Activated naive CD4-positive, alpha-beta T cell (primary cell): ENCODE measurements at places on chromosomes 2 and 18.

DNA sequence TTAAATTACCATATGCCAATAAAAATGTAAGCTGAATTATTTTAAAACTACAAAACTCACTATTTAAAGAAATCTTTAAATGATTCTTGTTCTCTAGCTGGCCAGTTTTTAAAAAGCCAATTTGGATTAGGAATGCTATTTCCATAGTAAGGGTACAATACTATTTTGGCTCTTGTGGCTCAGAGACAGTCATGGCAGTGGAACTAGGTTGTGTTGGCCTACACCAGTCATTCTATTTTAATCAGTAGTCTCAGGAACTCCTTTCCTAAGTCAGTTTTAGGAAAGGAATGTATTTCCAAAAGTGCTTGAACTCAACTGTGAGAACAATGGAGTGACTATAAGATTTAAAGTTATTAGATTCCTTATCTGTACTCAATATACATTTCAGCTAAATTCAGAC lies 5.9 kb downstream of the BOLL start:
- no peak for DNase-seq

GRCh38 chr2:104781151-104781550 lies 72.8 kb upstream of the POU3F3 start:
- no peak for DNase-seq

- DNase-seq: no peak
These were observed 64.0 kb downstream of the ODC1 start for GRCh38 chr2:10383960-10384734.

- no peak for DNase-seq
These were observed 234.3 kb upstream of the ACVR2A start for GRCh38 chr2:147610496-147611040.

DNA sequence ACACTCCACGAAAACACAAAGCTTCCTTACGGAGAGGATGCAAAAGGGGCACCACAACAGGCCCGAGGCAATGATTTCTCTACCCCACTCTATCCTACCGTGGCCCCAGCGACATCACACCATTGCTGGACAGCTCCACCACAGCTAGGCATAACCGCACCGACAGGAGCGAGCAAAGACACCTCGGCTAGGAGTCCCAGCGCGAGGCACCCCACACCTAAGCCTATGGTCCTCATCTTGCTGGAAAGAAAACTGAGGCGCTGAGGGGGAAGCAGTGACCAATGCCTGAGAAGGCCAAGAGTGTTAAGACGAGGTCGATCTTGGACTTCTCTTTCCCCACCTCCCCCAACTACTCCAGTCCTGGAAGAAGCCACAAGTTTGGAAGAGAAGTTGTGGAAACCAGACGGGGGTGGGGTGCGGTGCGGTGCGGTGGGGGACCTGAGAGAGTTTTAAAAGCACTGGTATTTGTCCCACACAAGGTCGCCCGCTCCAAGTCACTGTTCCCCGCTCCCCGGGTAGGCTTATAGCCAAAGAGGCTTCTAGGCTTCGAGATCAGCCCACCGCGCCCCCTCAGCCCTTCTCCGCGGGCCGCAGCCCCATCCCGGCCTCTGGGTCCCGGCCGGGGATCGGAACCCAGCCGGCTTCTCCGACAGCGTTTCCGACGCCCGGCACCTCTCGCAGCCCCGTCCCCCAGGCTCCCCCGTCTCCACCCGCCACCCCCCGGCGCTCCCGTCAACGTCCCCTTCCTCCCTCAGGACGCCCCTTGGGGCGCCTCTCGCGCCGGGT lies 766 bp downstream of the PDE6D start:
- DNase-seq: no peak

GRCh38 chr18:56977771-56978170 lies 169.1 kb upstream of the BOD1L2 start:
- no peak for DNase-seq

DNA sequence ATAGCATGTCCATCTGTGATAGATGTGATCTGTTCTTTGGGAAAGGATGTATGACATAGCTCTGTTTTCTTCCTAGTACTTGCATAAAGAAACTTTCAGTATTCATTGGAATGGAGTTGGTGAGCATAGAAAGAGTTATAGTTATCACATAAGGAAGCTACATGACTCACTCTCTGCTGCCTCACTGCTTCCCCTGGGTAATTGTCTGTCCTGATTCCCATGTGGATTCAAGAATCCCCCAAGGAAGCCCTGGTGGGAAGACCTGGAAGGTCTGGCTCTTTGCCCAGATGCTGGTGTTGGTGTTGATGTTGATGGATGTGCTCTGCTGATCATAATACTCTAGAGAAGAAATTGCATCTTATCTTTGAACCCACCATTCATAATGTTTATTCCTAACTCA lies 60.6 kb downstream of the PTPN4 start:
- DNase-seq: no peak

- DNase-seq: no peak
These were observed 88.3 kb downstream of the SLC8A1 start for GRCh38 chr2:40363631-40364030.

GRCh38 chr2:75525434-75526310 lies 35.1 kb downstream of the EVA1A start:
- no peak for DNase-seq

DNA sequence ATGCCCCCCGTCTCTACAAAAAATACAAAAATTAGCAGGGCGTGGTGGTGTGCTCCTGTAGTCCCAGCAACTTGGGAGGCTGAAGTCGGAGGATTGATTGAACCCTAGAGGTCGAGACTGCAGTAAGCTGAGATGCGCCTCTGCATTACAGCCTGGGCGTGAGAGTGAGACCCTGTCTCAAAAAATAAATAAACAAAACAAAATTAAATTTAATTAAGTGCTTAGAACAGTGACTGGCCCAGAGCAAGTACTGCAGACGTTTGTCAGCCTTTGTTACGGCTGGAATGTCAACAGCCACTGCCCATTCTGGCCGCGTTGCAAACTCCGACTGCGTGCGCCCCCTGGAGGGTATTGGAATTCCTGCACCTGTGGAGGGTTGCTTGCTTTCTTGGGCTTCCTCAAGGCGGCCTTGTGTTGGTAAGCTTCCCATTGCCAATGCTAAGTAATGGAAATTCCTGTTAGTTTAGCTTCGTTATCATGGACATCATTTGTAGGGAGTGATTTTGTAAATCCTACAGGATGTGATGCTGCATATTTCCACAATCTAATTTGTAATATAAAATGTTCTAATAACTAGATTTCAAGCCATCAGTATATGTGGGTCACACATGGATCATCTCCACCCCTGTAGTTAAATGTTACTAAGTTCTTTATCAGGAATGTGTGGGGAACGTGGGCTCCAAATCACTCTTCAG lies 15.9 kb upstream of the ATP6V1B1 start:
- peak; percentile 62 for DNase-seq

DNA sequence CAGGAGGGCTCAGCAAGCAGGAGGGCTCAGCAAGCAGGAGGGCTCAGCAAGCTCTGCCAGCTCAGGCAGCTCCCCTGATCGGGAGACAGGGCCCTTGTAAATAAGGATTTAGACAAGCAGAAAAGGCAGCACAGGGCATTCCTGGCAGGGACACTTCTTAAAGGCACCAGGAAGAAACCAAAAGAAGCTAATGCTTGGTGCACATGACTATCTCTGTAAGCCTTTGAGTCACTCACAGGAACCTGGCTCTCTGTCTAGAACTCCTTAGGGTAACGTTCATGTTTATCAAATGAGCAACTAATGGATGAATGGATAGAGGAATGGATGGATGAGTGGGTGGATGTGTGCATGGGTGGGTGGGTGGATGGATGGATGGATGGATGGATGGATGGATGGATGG lies 28.4 kb downstream of the TMEM37 start:
- no peak for DNase-seq

- no peak for DNase-seq
These were observed 410.0 kb upstream of the KCNH7 start for GRCh38 chr2:163248376-163249253.

DNA sequence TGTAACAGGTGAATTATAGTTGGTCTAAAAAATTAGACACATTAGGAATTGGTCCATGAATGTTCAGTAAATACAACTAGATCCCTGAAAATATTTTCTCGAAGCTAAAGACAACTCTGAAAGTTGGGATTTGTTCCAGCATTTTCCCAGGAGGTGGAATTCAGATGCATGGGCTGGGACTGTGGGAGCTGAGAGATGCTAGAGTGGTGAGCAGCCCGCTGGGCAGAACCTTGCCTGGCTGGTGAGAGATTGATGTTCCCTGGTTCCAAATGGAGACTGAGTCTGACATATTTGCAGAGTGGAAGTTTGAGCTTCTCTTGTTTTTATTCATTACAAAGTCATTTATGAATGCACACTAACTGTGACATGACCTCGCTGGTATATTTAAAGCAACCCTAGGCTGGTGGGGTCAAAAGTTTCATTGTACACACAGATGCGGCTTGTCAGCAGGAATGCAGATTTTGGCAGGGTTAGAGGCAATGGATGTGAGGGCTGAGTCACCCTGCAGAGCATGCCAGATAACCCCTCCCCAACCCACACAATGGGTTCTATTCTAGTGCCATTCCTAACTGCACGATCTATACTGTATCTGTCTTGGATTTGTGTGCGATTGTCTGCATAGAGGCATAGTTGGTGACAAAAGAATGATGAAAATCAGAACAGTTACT lies 23.5 kb upstream of the TMEM178A start:
- DNase-seq: no peak

- no peak for DNase-seq
These were observed 50.0 kb downstream of the SLC9A2 start for GRCh38 chr2:102669401-102669800.

DNA sequence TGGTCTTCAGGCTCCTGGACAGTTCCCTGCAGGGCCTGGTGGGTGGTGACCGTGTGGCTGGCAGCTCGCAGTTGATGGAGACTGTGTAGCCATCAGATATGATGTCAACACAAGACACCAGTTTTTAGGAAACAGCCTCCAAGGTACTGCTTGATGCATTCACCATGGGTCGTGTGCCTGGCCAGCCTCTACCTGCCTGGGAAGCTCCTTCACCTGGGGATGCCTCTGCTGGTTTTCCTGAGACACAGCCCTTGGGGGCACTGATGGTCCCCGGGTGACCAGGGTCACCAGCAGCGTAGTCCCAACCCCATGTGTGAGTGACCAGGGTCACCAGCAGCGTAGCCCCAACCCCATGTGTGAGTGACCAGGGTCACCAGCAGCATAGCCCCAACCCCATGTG lies 33.6 kb upstream of the KCNG2 start:
- DNase-seq: no peak

- no peak for DNase-seq
These were observed 58.6 kb upstream of the SLC25A52 start for GRCh38 chr18:31819106-31819924.

GRCh38 chr2:62266433-62267038 lies 70.6 kb downstream of the B3GNT2 start:
- DNase-seq: no peak

- DNase-seq: no peak
These were observed 466.2 kb upstream of the NRP2 start for GRCh38 chr2:205216092-205216491.

GRCh38 chr2:239222706-239223309 lies 178.0 kb downstream of the HDAC4 start:
- DNase-seq: no peak

DNA sequence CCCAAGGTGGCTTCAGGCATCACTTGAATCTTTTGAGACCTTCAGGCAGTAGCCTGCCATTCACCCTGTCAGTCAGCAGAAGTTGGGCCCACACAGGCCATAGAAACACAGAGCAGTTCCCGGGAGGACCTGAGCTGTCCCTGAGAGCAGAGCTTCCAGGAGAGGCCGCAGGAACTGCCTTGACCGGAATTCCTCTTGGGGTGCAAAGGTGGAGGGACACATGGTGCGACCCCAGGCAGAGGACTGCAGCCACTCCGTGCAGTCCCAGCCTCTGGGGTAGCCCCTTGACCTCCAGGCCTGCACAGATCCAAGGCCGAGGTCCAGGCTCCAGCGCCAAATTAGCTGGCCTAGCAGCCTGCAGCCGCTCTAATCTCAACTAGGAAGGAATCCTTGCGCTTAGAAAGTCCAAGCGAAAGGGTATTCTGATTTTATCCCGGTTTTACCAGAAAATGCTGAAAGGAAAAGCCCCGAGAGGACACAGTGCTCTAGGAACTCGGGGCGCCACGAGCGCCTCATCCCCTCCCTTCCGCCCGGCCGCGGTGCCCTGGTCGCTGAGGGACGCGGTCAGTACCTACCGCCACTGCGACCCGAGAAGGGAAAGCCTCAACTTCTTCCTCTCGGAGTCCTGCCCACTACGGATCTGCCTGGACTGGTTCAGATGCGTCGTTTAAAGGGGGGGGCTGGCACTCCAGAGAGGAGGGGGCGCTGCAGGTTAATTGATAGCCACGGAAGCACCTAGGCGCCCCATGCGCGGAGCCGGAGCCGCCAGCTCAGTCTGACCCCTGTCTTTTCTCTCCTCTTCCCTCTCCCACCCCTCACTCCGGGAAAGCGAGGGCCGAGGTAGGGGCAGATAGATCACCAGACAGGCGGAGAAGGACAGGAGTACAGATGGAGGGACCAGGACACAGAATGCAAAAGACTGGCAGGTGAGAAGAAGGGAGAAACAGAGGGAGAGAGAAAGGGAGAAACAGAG lies 5.4 kb downstream of the SIX2 start:
- no peak for DNase-seq

- peak; percentile 9 for DNase-seq
These were observed 39.6 kb downstream of the DOCK10 start for GRCh38 chr2:225002656-225003045.

- DNase-seq: no peak
These were observed 20.0 kb upstream of the RNF149 start for GRCh38 chr2:101328474-101329007.

DNA sequence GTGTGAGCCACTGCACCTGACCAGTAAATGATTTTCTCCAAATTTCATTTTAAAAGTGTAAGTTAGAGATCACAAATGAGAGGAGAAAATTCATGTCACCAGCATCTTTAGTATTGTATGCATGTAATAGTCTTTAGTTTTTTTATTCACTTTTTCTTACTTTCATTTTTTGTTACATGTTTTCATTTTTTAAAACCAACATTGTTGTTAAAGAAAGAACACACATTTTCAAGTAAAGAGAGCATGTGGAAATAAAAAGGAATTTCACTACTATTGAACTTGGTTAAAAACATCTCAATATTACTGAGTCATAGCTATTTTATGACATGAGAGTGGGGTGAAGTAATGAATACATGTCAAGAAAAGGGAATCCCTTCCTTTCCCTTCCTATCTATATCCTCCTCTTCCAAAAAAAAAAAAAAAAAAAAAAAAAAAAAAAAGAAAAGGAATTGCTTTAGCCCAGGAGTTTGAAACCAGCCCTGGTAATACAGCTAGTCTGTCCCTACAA lies 29.1 kb upstream of the PMAIP1 start:
- DNase-seq: no peak

GRCh38 chr2:15223887-15224286 lies 337.2 kb downstream of the NBAS start:
- no peak for DNase-seq
